ENCODE measurements at places on chromosomes 4 and X.

DNA sequence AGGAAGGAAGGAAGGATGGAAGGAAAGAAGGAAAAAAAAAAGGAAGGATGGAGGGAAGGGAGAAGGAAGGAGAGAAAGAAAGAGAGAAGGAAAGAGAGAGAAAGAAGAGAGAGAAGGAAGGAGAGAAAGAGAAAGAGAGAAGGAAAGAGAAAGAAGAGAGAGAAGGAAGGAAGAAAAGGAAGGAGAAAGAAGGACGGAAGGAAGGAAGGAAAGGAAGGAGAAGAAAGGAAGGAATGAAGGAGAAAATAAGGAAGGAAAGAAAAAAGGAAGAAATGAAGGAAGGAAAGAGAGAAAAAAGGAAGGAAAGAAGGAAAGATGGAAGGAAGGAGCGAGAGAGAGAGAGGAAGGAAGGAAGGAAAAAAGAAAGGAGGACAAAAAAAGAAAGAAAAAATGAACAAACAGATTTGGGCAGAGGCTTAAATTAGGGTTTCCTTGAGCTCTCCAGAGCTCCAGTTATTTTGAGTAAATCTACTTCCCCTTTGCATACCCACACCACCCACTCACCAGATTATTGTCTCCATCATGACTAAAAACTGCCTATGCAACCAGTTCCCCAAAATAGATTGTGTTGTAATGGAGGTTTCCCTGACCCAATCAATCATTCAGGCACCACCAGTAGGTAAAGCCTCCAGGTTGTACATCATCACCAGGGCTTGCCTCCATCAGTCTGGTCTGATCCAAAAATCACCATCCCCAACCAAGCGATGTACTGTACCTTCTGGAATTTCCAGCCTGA is 1722.9 kb upstream of the PCDH10 start:
- no peak for DNase-seq

DNA sequence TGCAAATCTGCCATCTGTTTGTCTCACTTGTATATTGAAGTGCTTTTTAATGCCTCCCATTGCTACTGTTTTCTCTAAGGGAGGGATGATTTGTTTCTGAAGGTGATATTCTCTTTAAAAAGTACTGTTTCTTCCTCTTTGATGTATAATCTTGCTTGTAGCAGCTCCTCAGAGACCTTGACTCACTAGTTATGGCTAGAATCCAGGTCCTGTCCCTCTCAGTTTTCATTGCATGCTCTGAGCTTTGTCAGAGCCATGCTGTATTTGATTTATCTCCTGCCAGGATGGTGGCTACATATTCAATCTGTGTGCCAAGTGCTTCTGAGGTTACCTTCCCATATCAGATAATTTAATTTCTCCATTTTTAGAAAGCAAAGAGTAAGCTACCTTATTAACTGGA is 56.0 kb downstream of the GLUD2 start:
- no peak for DNase-seq

DNA sequence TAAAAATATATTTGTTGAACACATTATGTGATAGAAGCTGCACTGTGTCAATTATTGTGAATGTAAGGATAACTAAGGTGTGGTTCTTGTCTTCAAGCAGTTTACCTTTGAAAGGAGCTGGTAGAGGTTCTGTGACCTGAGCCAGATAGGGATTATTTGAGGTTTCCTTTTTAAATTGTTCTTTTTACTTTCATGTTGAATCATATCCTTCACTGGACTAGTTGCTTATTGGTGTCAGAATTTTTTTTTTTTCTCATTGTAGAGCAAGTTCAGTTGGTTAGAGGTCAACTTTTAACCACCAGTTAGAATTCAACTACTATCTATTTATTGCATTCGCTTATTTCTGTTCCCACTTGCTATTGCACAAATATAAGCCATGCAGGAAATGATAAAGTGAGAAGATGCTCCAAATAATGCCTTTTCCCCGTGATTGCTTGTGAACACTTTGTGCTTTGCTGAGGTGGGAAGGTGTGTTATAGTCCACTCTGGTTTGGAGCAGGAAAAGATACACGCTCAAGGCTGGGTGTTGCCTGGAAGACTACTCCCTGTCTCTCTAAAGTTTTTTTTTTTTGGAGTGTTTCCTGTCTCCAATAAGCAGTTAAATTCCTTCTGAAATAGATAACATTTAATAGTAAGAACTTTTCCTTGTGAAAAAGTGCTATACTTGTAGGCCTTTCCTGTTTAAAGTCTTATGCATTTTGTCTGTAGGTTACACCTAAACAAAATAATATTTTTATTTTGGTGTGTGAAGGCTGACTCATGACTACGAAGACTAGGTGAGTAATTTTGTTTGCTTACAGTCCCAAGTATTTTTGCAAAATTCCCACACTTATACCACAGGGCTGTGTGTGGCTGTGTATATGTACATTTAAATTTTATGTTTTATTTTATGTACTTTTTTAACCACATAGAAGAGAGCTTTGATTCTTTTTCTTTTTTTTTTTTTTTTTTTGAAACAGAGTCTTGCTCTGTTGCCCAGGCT is 83.8 kb upstream of the LCORL start:
- DNase-seq, result no peak

DNA sequence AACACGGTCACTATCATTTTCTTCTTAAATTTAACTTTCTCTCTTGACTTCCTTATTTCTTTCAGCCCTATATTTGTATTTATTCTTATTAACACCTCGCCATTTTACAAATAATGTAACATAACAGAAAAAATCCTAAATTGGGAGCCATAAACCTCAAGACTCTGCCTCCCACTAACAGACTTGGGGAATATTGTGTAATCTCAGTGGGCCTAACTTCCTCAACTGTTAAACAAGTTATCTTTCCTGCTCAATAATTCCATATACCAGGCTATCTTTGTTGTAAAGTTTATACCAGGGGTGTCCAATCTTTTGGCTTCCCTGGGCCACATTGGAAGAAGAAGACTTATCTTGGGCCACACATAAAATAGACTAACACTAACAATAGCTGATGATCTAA is 26.2 kb downstream of the PRSS12 start:
- DNase-seq, result no peak

DNA sequence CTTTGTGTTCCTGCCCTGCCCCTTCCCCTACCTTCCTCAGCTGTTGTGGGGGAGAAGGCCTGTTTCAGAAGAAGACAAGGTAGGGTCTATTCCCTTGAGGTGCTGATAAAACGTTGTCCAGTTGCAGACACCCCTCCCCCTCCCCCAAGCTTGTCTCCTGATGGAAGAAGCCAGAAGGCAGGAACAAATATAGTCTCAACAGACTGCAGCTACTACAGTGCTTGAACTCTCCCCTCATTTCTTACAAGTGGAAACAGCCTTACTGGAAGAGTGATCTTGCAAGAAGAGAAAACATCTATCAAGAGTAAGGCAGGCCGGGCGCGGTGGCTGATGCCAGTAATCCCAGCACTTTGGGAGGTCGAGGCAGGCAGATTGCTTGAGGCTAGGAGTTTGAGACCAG is 11.0 kb upstream of the MAP7D3 start:
- no peak for DNase-seq

GRCh38 chr4:123096038-123096437 is 173.6 kb upstream of the NUDT6 start:
- no peak for DNase-seq

GRCh38 chr4:185099024-185099682 is 43.9 kb upstream of the SLC25A4 start:
- DNase-seq, result no peak

- DNase-seq, result no peak
These were observed 155.8 kb downstream of the NAA11 start for GRCh38 chr4:79170077-79170476.

DNA sequence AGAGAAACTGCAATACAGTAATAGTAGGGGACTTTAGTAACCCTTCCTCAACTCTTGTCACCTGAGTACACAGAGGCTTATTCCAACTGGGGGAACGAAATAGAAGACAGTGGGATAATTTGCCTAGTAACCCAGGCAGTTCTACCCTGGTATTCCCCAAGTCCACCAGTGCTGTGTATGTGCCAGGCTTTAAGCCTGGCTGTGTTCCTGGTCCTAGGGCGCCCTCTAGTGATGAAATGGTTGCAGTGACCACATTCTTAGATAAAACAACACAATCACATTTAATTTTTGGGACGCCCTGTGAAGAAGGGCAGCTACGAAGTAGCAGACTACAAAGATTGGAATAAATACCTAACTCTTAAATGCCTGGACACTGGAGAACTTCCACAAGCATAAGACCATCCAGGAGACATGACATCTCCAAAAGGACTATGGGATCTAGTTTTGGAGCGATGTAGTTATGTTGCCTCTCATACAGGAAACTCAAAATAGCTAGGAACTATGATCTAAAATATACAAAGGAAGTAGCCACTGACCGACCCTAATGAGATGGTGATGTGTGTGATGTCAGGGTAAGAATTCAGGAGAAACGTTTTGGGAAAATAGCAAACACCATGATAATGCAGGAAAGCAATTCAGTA is 288.5 kb upstream of the ZCCHC13 start:
- DNase-seq, result peak; percentile 32

GRCh38 chrX:25733148-25733547 is 405.0 kb upstream of the MAGEB18 start:
- no peak for DNase-seq

DNA sequence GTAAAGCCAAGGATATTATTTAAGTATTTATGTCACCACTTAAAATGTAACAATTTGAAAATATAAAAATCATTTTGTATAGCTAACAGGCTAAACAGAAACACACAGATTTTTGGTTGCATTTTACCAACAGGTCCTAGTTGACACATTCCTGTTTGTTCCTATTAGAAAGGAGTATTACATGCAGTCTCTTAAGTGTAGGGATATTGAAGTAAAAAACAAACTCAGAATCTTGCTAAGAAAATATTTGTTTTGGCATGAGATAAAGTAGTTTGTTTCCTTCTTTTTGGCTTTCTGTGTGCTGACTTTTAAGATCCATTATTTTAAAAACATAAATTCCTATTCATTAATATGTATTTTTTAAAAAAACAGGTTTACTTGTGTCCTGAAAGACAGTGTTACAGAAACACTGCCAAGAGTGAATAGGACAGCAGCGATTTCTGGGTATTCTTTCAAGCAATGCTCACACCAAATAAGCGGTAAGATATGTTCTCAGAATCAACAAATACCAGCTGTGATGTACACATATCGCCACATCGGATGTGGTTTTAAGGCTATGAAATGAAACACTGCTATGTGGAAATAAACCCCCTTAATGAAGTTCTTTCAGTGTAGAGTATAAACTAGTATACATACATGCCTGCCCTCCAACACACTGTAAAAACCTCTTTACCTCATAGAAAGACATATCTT is 6.9 kb downstream of the F11 start:
- DNase-seq, result no peak

DNA sequence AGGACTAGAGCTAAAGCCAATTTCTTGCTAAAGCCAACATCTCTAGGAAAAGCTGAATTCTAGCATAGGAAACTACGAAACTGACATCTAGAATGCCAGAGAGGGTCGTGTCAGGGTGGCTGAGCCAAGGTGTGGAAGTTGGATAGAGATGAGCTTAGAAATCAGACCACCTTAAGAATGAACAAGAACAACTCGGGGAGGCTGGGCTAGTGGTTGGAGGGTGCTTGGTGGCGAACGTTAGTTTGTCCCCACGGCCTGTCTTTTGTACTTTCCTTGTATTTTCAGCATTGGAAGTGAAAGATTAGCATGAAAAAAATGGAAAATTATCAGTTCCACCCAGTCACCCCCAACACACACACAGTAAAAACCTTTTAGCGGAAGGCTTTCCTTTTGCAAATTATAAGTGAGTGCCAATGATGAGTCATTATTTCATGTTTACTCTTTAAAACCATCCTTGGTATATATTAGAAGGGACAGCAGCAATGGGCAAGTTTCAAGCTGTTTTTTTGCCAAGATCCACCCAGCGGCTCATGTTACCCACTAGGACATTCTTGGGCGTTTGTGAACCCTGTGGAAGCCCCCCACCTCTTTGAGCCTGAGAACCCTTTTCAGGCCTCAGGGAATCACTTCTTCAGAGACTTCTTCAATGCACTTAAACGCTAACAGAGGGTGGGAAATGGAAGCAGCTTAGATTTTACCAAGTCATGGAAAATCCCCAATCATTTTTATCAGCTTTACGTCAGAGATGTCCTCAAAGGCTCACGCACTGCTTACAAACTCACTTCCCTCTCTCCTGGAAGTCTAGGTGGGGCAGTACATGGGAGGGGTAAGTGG is 4.9 kb upstream of the PPEF1 start:
- DNase-seq, result no peak

GRCh38 chrX:32524385-32524784 is 687.0 kb downstream of the DMD start:
- no peak for DNase-seq

DNA sequence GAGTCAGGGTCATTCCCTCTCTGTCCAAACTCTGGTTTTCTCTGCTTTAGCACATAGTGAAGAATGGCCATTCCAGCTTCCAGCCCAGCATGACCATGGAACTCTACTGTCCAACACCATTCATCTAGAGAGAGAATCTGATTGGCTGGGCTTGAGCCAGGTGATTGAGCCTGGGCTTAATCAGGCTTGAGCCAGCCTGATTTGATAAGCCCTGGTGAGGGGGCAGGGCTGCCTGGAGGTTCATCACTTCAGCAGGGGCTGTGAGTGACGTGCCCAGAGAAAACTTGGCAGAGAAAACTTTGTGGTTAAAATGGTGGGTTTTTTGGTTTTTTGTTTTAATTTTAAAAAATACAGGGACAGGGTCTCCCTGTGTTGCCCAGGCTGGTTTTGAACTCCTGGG is 62.5 kb downstream of the KIAA0232 start:
- no peak for DNase-seq

- DNase-seq, result no peak
These were observed 18.7 kb downstream of the RNF4 start for GRCh38 chr4:2487632-2488031.

GRCh38 chr4:126697748-126698147 is 935.0 kb upstream of the INTU start:
- DNase-seq, result no peak

DNA sequence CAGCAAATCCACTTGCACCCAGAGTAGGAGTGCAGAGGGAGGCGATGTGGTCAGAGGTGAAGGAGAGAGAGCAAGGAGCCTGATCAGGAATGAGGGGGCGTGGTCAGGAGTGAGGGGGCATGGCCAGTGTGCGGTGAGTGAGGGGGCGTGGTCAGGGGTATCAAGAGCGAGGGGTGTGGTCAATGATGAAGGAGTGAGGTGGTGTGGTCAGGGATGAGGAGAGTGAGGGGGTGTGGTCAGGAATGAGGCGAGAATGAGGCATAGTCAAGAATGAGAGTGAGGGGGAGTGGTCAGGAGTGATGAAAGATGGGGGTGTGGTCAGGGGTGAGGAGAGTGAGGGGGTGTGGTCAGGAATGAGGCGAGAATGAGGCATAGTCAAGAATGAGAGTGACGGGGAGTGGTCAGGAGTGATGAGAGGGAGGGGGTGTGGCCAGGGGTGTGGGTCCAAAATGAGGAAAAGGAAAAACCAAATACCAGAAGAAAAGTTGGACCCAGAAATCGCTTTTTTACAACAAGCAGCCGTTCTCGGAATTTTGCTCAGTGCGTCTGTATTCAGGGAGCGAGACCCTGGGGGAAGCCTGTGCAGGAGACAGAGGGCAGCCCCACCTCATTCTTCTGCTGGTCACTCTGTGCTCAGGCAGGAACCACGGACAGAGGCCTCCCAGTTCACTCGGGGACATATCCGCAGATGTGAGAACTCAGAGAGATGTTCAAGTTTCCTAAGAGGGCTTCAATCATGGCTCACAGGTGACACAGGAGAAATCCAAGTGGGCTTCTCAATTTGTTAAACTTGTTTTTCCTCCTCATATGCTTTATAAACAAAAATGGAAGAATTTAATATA is 47.5 kb downstream of the MAGEA1 start:
- DNase-seq, result peak; percentile 28
